ENCODE measurements at places on chromosomes 12 and 14.

GRCh38 chr14:41607304-41607775 lies 664 bp downstream of the LRFN5 start:
- DNase-seq, result no peak

DNA sequence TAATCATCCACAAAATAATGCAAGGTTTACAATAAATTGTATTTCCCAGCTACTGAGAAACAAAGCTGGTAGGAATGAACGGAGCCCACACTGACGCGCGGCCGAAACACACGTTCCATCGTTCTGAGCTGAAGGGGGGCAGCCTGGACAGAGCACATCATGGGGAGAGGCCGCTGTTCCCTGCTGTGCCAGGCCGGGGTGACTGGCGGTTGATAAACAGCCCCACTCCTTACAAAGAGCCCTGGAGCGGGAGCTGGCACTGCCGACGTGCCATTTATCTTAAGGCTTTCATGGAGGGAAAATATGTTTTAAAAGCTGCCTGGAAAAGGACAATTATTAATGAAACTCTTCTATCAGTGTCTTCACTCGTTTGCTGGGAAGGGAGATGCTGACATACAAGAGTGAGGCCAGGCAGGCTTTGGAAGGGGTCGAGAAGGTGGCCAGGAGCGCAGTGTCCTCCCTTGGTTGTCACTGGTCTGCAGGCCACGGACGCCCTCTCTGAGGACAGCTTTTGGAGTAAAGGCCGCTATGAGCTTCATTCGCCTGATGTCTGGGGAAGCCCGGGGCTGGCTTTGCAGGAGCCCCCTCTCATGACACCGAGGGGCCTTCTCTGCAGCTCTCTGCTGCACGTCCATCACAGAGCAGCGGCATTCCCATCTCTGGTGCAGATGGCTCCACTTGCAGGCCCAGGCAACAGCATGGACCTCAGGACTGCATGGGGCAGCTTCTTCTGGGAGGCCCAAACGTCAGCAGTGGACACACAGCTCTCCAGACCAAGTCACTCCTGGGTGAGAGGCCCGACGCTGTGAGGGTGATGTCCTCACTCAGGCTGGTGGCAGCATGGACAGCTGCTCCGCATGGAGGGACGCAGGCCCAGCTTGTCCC lies 355.3 kb upstream of the SFSWAP start:
- DNase-seq, result no peak

- DNase-seq, result no peak
Measured at GRCh38 chr12:107873223-107873622, 98.7 kb downstream of the ASCL4 start.

- no peak for DNase-seq
Measured at GRCh38 chr12:77407931-77408330, 342.6 kb upstream of the E2F7 start.

- peak; percentile 11 for DNase-seq
Measured at GRCh38 chr14:49992901-49993339, 100.0 kb downstream of the ARF6 start.

- no peak for DNase-seq
Measured at GRCh38 chr12:103772367-103773108, 68.5 kb downstream of the NT5DC3 start.

DNA sequence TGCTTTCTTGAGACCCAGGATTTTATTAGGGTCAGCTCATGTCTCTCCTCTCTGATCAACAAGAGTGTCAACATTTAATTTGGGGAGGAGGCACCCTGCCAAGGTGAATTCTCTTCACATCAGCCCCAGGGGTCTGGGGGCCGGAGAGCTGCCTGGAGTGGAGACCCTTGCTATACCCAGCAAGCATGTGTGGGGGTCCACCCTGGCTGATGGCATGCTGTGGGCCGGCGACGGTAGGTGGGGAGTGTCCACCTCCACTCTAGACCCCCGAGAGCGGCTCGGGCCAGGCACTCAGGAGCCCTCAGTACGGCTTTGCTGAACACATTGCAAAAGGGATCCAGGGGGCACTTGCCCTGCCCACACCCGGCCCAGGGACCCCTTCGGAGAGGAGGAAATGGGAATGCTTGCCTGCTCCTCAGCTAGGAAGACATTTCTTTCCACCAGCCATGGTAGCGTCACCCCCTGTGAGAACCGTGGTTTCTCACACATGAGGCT lies 10.4 kb downstream of the MEG3 start:
- no peak for DNase-seq

GRCh38 chr14:102524451-102525218 lies 15.1 kb upstream of the ANKRD9 start:
- peak; percentile 97 for DNase-seq

- DNase-seq, result no peak
Measured at GRCh38 chr14:76195003-76195402, 43.3 kb downstream of the GPATCH2L start.

GRCh38 chr12:25017336-25017735 lies 68.4 kb upstream of the BCAT1 start:
- DNase-seq, result no peak

GRCh38 chr12:66852091-66852490 lies 173.2 kb upstream of the GRIP1 start:
- no peak for DNase-seq

DNA sequence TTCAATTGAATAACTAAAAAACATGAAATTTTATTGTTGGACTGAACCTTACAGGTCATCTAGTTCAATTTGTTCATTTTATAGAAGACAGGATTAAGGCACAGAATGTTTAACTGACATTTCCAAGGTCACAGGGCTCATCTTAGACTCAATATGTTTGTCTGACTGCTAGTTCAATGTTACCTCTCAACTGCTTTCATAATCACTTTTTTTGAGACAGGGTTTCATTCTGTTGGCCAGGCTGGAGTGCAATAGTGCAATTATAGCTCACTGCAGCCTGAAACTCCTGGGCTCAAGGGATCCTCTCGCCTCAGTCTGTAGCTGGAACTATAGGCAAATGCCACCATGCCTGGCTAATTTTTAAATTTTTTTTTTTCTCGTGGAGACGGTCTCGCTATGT lies 24.4 kb upstream of the ITGA5 start:
- DNase-seq, result no peak

DNA sequence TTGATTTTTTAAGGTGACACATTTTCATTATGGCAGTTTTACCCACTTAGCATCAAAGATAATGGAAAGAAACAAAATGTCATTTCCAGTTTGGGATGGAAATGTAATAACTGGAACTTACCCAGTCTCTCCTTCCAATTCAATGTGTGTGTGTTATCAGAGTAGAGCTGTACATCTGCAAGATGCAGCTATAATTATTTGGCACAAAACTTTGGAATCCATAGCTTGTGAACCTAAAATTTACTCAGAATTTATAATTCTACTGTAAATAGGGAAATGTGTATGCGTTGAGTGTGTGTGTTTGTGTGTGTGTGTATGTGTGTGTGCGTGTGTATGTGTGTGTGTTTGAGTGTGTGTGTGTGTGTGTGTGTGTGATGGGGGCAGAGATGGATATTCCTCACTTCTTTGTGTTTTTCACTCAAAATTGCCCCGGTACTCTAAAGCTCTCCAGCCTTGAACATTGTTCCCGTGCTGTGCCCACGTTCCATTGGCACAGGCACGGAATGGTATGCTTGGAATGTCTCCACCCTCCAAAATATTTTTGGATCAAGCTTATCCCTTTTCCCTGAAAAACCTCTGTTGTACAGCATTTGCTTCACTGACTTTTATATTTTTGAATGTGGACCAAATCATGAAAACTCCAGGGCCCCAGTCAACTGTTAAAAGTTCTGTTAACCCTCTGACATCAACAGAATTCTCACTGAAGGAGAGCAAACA lies 150.2 kb upstream of the BMP4 start:
- DNase-seq, result no peak

Measured in stimulated activated CD4-positive, alpha-beta T cell treated with anti-CD3 and anti-CD28 coated beads, Interleukin-12 subunit alpha, Interleukin-12 subunit beta, amount 100 ng/mL, for 24 hours (primary cell).